ENCODE measurements at places on chromosomes 3 and 15. TPM values are rescaled to one million over a fixed set of nuclear protein-coding genes. Genes with fewer than 3 reads are reported as not detected.
A peak's percentile ranks its signal among the peaks of the same experiment; 100 is the strongest.

- no peak for DNase-seq
Observed at GRCh38 chr3:194382196-194382891, 12.8 kb upstream of the LRRC15 start.

- no peak for DNase-seq
Observed at GRCh38 chr3:98556164-98557130, 24.7 kb downstream of the GPR15 start.

GRCh38 chr15:29924750-29925149 is 102.5 kb upstream of the TJP1 start:
- no peak for DNase-seq

- no peak for DNase-seq
Observed at GRCh38 chr3:174202116-174202515, 657.0 kb upstream of the NAALADL2 start.

GRCh38 chr15:36622197-36622795 is 42.9 kb downstream of the CDIN1 start:
- DNase-seq = no peak

GRCh38 chr15:42042602-42043400 is 22.0 kb upstream of the PLA2G4E start:
- DNase-seq = no peak

Gene HHLA2
- 18.8 TPM for polyA plus RNA-seq

Gene TPRG1
- 0.37 TPM for polyA plus RNA-seq

GRCh38 chr3:111808439-111808838 is 50.6 kb upstream of the PHLDB2 start:
- DNase-seq = no peak

Gene PDE8A
- 20.3 TPM for polyA plus RNA-seq

- DNase-seq = no peak
Observed at GRCh38 chr3:178295292-178295912, 240.8 kb upstream of the KCNMB2 start.

GRCh38 chr3:133896002-133896761 is 500 bp upstream of the RAB6B start:
- no peak for DNase-seq

Gene UBR1
- 6.0 TPM for polyA plus RNA-seq

Gene MAP6D1
- 1.4 TPM for polyA plus RNA-seq

Gene B3GALNT1
- 18.0 TPM for polyA plus RNA-seq

DNA sequence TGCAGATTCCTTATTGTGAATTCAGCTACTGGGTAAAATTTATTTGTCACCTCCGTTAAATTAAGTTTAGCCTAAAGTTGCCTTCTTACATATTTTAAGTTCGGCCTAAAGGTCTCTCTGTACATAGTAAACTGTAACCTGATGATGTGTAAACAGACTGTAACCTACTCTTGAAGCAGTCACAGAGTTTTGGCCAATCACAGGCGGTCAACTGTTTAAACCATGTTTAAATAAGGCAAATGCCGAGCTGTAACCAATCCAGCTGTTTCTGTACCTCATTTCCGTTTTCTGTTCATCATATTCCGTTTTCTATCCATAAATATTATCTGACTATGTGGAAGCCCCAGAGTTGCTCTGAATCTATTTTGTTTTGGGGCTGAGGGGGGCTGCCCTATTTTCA is 2.4 kb upstream of the ADAMTSL3 start:
- no peak for DNase-seq

DNA sequence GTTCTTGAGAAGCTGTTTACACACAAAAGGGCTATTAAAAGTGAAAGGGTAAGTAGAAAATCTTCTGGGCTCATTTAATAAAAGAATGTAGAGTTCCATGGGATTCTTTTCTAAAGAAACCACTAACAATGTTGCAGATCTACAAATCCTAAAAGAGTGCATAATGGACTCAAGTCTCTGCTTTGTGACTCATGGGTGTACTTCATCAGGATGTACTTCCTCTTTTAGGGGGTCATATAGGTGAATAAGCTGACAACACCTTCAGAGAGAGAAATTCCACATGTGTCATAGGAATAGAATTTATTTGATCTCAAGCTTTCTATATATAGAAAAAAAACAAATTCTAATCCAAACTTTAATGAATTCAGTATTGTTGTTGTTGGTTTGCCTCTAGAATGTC is 355.5 kb downstream of the TIGIT start:
- no peak for DNase-seq

DNA sequence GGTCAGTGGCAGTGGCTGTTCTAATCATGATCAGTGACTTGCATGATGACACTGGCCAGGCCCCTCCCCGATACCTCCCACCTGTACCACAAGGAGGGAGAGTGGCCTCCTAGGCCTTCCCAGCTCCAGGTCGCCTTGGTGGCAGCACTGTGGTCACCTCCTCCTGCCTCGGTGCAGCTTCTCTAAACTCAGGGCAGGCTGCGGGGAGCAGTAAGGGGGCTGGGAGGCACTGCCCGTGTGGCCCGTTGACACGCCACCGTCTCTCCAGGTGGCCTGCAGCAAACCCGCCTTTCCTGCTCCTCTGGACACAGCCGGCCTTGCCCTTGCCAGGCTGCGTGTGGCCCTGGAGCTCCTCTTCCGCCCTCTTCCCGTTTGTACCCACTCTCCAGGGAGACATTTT is 184.1 kb downstream of the XXYLT1 start:
- peak; percentile 61 for DNase-seq

DNA sequence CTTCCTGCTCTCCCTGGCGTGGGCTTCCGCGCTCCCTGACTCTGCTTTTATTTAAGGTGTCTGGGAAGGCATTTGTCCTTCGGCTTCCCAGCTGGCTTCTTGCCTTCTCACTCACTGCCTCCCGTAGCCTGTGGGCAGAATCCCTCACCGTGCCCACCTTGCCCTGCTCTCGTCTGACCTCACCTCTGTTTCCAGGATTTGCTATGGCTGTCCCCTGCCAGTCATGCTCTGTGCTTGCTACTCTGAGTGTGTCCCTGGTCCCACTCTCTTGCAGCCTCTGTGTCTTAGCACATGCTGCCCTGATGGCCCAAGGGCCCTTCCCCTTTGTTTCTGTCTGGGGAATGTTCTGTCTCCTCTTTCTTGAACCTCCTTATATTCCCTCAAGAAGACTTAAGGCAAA is 26.2 kb downstream of the LPP start:
- DNase-seq = no peak

DNA sequence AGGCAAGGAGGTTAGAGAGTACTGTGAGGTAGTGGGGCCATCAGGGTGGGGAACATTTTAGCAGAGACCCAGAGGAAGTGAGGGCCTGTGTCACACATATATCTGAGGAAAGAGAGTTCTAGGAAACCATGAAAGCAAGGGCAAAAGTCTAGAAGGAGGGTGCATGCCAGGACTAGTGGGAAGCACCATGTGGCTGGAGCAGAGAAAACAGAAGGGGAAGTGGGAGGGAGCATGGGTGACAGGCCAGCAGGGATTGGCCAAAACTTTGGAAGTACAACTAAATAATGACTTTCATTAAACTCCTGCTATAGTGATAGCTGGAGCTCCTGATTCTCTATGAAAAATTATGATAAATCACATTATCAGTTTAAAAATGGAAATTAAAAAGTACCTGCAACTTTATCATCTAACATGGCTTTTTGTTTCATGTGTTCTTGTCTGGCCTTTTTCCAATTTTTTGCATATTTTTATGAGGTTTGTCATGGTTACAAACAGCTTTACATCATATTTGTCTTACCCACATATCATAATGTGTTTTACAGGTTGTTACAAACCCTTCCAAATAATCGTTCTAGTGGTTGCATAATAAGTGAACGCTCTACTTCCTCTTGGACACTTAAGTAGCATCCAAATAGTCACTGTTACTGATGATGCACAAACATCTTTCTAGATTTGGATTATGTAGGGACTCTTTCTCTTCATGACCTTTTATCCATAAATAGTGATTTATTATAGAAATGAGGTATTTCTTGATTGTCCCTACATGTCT is 168.3 kb downstream of the NEK10 start:
- DNase-seq = no peak

DNA sequence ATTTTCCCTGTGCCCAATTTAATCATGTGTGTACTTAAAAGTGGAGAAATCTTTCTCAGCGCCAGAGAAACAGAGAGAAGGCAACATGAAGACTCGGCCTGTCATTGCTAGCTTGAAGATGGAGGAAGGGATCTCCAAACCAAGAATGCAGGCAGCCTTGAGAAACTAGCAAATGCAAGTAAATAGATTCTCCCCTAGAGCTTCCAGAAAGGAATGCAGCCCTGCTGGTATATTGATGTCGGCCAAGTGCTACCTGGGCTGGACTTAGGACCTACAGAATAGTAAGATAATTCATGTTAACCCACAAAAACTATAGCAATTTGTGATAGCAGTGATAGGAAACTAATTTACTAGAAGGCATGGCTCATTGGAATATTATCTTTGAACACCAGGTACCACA is 150.9 kb upstream of the ABI3BP start:
- no peak for DNase-seq

GRCh38 chr3:150703299-150703755 is 393 bp downstream of the ERICH6 start:
- peak; percentile 76 for DNase-seq

Gene ILDR1
- polyA plus RNA-seq = 11.9 TPM

Gene ARGFX
- polyA plus RNA-seq = not detected

DNA sequence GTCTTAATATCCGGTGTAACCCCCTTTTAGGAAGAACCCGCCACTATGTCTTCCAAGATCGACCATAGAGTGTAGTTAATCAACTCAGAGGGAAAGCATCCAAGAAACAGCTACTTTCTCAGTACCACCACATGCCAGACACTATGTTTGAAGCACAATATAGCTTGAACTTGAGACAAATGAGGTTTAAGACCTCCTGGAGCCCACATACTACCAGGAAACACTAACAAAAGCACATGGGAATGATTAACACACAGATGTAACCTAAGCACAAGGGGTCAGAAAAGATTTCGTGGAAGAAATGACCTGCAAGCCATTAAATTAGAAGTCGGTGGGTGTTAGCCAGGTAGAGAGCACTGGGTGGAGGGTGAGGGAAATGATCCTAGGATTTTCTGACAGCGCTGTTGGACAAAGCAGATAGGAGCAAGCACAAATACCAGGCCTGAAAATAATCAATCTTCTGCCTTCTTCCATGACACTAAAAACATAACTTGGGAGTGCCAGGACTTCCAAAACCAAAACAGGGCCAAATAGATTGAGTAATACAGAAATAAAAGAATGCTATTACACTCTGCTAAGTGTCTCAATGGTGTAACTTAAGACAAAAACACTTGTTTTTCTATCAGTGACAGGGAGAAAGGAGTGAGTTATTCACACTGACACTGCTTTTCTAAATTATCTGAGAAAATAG is 213.7 kb downstream of the FOXP1 start:
- no peak for DNase-seq

All from kidney (tissue), 22 donors.